ENCODE measurements at places on chromosomes 11 and 22. TPM values are rescaled to one million over a fixed set of nuclear protein-coding genes. Genes with fewer than 3 reads are reported as not detected.
A peak's percentile ranks its signal among the peaks of the same experiment; 100 is the strongest.

Gene OR4D5
- not detected for total RNA-seq

Gene CLDN5
- total RNA-seq: 0.47 TPM

Gene SEPTIN3
- total RNA-seq: 7.9 TPM

Gene CCDC73
- total RNA-seq: not detected

Gene MISFA
- total RNA-seq: 5.1 TPM

Gene GGTLC2
- not detected for total RNA-seq

Gene MPZL3
- total RNA-seq: 69.3 TPM

Gene MS4A6A
- total RNA-seq: not detected

Gene THRSP
- total RNA-seq: not detected

Gene FXYD6
- not detected for total RNA-seq

Gene SLC5A12
- total RNA-seq: not detected

Gene CCDC87
- 0.29 TPM for total RNA-seq

DNA sequence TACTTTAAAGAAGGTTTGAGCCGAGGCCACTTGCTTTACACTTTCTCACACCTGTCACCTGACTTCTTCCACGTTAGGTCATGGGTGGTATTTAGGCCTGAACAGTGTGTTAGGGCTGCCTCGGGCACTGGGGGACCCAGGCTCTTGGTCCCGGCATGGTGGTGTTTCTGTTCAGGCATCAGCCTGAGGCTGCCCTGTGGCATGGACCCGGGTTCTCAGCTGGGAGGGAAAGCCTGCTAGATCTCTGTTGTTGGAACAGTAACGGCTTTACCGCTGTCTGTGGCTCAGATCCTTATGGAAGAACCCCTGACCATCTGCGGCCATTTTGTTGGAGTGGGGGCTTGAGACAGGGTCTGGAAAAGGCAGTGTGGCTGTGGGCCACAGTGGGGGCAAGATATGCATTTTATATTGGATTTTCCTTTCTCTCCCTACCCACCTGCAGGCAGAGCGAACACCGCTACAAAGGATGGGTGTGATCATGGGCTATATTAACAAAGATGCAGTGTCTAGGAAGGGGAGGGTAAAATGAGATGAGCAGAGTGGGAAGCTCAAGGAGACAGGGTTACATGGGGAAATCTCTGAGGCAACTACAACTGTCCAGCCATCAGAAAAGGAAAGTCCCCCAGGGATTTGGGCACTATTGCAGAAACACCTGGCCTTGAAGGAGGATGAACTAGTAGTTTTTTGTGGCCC, 1.6 kb upstream of the KCNJ11 start:
- no peak for DNase-seq

DNA sequence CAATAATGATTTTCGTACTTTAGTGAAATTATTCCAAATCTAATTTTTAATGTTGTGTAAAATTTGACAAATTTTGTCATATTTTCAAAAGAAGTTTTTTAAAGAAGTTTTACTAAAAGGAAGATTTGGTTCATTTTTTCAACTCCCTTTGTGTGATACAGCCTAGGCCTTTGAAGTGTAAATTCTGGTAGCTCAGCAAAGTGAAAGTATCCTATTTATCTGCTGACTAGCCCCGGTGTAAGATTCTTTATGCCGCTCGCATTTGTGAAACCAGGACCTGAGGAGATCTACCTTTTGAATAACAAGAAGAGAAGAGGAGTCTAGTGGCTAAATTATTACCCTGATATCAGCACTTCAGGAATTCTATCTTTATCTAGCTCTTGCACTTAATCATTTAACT, 177.4 kb downstream of the JRKL start:
- no peak for DNase-seq

- no peak for DNase-seq
Observed at GRCh38 chr22:19875531-19876313, 21.0 kb upstream of the GNB1L start.

GRCh38 chr22:36467042-36467810, 14.2 kb downstream of the TXN2 start:
- no peak for DNase-seq

DNA sequence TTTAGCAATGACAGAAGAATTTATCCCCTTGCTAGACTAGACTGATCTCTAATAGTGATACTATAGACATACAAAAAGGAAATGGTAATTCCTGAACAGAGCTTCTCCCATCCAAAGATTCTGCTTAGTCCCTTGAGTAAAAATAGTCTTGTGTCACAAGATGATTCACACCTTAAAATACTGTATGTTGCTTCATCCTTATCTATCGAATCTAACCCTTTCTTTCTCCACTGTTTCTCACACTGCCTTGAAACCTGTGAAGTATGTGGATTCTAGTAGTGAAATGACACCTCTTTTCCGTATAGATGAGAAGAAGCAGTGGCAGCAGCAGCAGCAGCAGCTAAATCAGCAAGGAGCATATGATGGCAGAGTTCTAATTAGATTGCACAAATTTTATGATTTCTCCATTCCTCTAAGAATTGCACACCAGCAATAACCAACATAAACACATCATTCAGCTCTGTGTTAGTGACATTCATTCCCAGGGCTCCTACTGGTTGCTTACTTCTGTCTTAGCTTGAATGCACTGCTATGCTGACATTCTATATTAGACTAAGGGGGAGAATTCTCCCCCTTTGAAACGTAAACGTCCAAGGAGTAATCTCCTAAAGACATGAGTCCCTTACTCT, 14.6 kb downstream of the KCNA4 start:
- no peak for DNase-seq

DNA sequence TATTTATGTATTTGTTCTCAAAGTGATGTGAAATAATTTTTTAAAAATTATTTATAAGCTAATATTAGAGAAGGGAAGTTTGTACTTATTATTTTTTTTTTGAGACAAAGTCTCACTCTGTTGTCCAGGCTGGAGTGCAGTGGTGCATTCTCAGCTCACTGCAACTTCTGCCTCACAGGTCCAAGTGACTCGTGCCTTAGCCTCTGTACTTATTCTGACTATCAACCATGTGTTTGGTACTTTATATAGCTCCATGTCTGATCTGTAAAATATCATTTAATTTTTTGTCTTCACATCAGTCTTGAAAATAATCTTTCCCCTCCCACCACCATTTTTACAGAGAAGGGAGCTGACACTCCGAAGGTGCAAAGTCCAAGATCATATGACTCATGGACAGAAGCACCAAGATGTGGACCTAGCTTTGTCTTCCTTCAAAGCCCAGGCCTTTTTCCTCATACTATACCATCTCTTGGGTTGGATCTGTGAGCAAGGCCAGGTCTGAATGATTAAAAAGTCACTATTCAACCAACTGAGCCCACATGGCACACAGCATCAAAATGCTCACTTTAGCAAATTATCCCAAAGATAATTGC, 32.4 kb upstream of the EED start:
- no peak for DNase-seq

- no peak for DNase-seq
Observed at GRCh38 chr11:29208117-29208516, 808.7 kb downstream of the KCNA4 start.

DNA sequence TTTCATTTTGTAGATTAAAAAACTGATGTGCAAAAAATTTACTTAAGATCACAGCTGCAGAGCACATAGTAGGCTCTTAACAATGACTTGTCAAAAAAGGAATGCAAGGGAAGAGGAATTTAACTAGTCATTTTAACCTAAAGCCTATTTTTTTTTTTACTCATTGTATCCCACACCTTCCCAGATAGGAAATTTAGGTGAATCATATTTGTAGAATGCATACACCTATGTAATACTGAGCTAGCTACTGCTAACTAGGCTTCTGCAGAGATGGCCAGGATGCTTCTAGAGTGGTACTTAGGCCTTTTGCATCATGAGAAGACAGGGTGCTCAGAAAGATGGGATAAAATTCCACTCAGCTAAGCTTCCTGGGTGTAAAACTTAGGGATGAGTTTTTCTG, 387.3 kb downstream of the AASDHPPT start:
- no peak for DNase-seq

DNA sequence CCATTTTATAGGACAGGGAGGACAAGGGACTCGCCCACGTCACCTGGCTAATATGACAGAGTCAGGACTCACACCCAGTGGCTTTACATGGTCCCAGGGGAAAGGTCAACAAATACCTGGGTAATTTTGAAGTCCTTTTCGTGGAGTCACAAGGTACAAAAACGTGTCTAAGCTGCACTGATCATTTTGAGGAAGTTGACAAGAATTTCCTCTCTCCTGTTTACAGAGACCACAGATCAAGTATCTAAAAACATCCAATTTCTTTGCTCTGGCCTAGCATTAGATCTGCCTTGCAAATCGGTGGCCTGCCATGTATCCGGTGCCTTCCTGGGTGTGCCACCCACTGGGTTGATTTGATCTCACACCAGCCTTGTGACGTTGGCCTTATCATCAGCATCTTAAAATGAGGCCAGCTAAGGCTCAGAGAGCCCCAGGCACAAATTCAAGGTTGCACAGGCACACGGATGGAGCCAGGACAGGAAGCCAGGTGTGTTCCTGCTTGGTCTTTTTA, 17.6 kb downstream of the GDPD5 start:
- DNase-seq: no peak

DNA sequence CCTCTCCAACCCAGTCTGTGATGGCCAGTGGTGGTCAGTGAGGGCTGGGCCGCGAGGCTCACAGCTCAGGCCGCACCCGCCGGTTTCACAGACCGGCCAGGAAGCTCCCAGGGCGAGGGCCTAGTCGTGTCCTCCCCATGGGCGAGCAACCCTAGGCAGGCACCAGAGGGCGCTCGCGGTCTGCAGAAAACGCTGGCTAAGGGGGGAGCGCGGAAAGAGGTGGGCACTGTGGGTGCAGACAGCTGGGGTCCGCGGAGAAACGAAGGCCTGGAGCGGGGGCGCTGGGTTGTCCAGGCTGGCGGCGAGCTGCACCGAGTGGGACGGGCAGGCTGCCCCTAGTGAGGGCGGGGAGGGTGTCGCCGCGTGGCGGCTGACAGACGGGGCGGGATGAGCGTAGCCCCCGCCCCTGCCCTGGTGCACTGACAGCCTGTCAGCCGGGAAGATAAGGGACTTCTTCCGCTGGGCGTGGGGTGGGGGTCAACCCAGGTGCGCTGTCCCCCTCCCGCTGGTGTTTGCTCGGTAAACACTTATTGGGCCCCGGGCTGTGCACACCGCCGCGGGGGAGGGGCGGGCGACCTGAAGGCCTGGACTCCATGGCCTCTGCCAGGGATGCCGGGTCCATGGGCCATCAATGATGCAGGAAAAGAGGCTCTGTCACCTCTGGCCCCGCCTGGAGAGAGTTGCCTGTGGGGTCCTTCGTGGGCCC, 7.5 kb downstream of the GP1BB start:
- peak; percentile 65 for DNase-seq

DNA sequence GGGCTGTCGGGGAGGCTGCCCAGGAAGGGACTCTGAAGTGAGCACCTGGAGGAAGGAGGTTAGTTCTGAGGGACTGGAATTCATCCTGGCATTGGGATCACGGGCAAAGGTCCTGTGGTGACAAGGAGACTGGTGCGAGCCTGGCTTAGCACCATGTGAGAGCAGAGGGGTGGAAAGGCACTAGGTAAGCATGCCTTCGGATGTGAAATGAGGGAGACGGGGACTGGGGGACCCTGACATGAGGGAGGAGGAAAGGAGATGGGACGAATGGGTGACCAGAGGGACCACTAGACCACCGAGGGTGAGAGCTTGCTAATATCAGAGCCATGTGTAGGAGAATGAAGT, 3.1 kb upstream of the VPREB1 start:
- DNase-seq: no peak

GRCh38 chr11:113876798-113877669, 1.7 kb upstream of the USP28 start:
- no peak for DNase-seq

DNA sequence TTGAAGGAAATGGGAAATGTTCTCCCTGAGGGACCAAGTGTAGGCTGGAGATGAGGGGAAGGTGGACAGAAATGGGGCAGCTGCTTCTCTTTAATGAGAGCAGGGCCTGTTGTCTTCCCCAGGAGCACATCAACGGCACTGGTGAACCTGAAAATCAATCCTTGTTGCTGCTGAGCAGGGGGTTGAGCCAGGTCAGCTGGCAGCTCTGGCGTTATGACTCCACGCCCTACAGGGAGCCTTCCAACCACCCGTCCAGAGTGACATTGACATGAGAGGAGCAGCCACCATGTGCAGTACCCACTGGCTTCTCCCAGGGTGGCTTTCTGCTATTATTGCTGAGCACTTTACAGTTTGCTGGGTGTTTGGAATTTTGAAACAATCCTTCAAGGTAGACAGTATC, 116.9 kb upstream of the LDLRAD3 start:
- no peak for DNase-seq

DNA sequence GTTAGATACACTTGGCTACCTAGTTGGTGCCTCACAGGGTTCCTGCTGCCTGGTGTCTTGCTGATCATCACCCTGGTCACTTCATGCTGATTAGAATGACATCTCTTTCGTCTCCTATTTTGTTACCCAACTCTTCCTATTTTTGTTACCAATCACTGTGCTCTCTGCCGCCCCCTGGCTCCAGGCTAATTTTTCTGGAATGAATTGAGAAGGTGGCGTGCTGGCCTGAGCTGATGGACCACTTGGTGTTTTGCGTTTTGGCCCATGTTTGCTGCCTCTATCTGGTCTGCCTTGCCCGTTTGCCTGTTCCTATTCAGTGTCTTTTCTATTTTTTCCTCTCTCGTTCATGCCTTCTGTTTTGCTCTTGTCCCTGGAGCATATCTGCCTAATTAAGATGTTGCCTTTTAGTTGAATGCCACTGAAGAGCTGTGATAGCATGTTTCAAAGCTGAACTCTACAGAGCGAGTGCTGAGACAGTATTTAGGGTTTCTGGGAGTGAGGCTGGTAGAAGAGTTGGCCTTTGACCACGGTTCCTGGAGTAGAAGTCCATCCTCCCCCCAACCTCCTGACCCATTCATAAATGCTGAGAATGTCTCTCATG, 5.9 kb upstream of the ATF4 start:
- no peak for DNase-seq
